ENCODE measurements at places on chromosomes 2 and 18. TPM values are rescaled to one million over a fixed set of nuclear protein-coding genes. Genes with fewer than 3 reads are reported as not detected.

DNA sequence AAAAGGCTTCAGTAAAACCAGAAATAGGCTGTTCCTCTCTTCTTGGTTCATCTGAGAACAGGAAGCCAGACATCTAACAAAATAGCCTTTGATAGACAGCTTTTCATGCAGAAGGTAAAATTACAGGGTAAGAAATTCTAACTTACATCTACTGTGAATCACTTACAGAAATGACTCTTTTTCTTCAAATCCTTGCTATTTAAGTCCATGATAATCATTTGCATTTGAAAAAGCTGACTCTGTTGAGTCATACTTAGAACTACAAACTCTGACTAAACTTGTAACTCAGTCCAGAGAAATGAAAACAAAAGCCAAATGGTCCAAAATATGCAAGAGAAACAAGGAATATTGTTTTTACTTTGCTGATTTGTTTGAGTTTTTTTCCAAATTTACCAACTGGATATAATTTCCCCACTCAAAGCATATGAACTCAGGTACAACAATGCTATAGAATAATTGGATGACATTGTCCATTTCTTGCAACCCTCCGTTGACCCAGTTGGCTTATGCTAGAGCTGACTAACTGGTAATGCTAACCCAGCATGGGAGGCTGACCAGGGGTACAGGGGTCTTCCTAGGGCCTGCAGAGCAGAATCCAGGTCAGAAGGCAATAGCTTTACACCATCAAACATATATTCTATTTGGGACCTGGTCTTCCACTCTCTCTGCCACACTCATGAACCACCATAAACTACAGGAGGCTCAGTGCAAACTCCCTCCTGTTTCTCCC lies 18.8 kb upstream of the MREG start:
- no peak for DNase-seq

GRCh38 chr2:182592691-182593393 lies 123.2 kb upstream of the DNAJC10 start:
- DNase-seq: no peak

- no peak for DNase-seq
These were observed 87.5 kb downstream of the TRIB2 start for GRCh38 chr2:12804091-12804856.

Gene ACMSD
- 0.12 TPM for total RNA-seq

- peak; percentile 75 for DNase-seq
These were observed 71.7 kb downstream of the NCAPH start for GRCh38 chr2:96407041-96407918.

DNA sequence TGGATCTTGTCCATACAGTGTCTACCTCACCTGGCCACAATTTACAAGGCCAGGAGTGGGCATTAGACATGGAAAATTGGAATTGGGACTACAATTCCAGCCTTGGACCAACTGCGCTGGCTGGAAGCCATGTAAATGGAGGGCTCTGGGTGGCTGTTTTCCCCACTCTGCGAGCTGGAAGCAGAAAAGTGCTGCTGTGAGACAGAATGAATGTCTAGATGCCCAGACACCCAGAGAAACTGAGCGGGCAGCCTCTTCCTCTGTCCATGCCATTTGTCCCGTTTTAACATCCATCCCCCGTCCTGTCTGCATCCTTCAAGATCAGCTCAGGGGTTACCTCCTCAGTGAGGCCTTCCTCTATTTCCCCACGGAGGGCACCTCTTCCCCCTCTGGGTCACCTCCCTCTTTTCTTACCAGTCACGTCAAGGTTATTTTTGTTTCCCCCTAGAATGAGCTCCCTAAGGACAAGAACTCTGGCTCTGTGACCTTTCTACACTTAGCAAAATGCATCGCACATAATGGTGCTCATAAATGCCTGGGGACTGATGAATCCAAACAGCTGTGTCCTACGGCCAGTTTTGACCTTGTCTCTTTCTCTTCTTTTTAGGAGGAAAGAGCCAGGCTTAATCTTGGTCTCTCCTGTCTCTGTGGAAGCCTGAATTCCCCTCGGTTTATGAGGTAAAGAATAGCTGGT lies 41.2 kb downstream of the MCFD2 start:
- DNase-seq: peak; percentile 25

GRCh38 chr2:11631462-11631861 lies 38.5 kb downstream of the NTSR2 start:
- DNase-seq: no peak

- no peak for DNase-seq
These were observed 67.1 kb upstream of the PXDN start for GRCh38 chr2:1811258-1811970.

GRCh38 chr2:46901611-46902010 lies 14.0 kb downstream of the MCFD2 start:
- no peak for DNase-seq

- DNase-seq: no peak
These were observed 901.0 kb downstream of the TSN start for GRCh38 chr2:122656403-122656802.

GRCh38 chr18:79576686-79577351 lies 102.8 kb upstream of the CTDP1 start:
- DNase-seq: peak; percentile 94

Gene IHH
- total RNA-seq: 2.2 TPM

- no peak for DNase-seq
These were observed 129.5 kb upstream of the ID2 start for GRCh38 chr2:8552293-8552801.

Gene PAIP2B
- total RNA-seq: 10.4 TPM

Gene UGT1A3
- total RNA-seq: not detected

DNA sequence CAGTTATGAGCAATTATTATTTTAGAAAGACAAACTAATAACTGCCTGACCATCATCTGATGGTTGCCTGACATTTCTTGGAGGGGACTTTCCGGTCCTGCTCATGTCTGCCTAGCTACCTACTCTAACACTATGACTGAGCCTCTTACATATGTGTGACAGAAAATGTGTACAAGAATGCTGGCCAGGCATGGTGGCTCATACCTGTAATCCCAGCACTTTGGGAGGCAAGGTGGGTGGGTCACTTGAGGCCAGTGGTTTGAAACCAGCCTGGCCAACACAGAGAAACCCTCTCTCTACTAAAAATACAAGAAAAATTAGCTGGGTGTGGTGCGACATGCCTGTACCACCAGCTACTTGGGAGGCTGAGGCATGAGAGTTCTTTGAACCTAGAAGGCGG lies 666.3 kb downstream of the KCNJ3 start:
- DNase-seq: no peak

- peak; percentile 87 for DNase-seq
These were observed 36.4 kb downstream of the TSHZ1 start for GRCh38 chr18:75246721-75247610.

DNA sequence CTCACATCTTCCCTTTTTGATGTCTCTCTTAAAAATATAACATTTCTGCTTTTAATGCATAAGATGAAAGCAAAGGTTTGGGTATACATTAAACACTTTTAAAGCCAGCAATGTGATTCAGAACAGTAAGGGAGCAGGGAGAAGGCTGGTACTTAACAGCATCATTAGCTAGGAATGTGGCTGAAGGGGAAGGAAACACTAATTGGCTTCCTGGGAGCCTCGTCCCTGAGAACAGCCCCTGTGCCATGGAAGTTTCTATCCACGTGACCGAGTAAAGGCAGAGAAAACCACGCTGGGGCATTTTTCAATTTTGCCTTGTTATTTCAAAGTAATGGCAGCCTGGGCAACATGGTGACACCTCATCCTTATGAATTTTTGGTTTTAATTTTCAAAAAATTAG lies 109.2 kb upstream of the GPC1 start:
- no peak for DNase-seq

GRCh38 chr2:34806396-34806795 lies 1207.3 kb upstream of the FAM98A start:
- DNase-seq: no peak

GRCh38 chr18:55349685-55350084 lies 238.3 kb downstream of the TCF4 start:
- DNase-seq: no peak

- DNase-seq: no peak
These were observed 15.0 kb downstream of the ZBTB7C start for GRCh38 chr18:48394176-48394575.

GRCh38 chr2:58099096-58099769 lies 52.6 kb downstream of the VRK2 start:
- no peak for DNase-seq

Gene DAPL1
- total RNA-seq: not detected

Gene LBX2
- total RNA-seq: 1.9 TPM

DNA sequence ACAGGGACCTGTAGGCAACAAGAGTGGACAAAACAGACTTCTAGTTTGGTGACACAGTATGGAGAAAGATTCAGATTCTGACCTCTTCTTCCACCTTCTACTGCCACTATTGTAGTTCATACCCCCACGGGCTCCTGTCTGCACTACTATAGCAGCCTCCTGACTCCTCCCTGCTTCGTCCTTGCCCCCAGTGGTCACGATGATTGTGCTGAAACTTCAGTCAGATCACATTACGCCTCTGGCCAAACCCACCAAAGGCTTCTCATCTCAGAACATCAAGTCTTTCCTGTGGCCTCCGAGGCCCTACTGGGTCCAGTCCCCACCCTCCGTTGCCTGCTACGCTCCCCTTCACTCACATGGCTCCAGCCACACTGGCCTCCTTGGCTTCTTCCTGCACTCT lies 147.6 kb downstream of the CYP26B1 start:
- no peak for DNase-seq

DNA sequence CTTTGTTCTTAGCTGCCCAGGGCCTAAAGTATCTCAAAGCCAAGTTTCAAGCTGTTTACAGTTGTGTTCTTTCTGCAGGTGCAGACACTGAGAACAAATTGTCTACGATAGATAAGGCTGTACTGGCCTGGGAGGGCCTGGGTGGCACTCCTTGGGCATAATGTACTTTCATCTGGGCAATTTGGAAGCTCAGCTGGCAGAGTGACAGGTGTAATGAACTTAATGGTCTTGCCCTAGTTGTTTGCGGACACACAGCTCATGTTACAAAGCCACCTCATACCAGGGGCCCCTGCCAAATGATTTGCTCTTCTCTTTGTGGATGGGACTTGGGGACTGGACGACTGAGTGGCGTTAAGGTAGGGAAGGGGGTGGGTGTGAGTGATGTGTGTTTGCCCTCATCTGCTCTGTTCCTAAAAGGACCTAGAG lies 4.3 kb downstream of the LDLRAD4 start:
- no peak for DNase-seq

Gene SPHKAP
- 0.03 TPM for total RNA-seq

GRCh38 chr18:79479761-79480161 lies 84.0 kb downstream of the NFATC1 start:
- no peak for DNase-seq

GRCh38 chr2:98921062-98921461 lies 15.0 kb downstream of the CRACDL start:
- DNase-seq: no peak

- no peak for DNase-seq
These were observed 30.6 kb downstream of the CYP26B1 start for GRCh38 chr2:72117029-72117428.

All from lung (tissue), 17 donors.